Left ventricle myocardium superior (tissue), 1 donor: ENCODE measurements at places on chromosomes 1 and 21. TPM values are rescaled to one million over a fixed set of nuclear protein-coding genes. Genes with fewer than 3 reads are reported as not detected.

The SMIM1 gene
- total RNA-seq: 15.3 TPM

DNA sequence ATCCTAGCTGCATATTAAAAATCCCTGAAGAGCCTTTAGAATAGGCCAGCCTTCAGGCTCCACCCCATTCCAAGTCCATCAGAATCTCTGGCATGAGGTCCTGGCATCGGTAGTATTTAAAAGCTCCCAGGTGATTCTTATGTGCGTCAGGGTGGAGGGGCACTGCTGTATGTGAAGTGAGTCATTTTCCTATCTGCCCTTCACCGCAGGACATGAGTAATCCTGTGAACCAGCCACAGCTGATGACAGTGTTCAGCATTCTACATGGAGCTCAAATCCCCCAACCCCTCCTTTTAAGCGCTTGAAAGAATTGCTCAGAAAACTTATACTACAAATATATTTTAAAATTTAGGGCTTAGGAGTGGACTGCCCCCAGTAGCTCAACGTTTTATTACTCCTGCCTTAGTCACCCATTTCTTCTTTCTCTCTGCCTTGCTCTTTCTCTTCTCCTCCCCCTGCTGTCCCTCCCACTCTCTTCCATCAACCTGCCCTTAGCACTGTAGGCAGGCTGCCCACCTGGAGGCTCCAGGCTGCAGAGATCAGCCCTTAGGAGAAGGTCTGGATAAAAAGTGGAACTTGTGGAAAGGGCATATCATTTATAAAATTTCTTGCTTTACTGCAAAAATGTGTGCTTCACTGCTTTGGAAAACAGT, 73.8 kb upstream of the ZNF281 start:
- DNase-seq: no peak

DNA sequence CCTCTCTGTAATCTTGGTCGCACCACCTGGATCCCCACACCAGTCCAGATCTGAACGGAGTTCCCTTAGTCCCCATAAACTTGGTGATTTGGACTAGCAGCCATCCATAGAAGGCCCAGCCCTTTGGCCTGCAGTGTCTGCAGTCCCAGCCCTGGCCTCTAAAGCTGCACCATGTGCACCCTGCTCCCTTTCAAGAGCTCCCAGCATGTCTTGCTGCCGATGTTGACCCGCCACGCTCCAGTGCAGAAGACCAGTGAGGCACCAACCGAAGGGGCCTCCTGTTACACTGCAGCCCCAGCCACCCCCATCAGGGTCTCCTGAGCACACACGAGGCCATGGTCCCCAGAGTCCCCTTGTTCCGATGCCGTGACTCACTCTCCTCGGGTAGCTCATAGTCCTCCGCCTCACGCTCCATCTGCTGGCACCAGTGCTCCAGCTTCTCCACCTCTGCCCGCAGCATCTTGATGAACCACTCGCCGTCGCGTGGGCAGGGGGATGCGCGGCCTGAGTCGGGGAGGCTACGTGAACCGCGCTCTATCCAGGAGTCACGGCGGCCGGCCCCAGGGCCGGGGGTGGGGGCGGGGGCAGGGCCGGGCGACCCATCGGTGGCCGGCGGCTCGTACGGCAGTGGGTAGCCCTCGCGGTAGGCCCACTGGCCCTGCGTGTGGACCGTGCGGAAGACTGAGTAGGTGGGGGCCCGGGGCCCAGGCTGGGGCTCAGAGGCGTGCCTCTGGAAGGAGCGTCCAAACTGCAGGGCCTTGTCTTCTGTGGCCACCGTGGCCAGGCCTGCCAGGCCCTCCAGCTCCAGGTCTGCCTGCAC, 8.9 kb upstream of the SMIM12 start:
- no peak for DNase-seq

DNA sequence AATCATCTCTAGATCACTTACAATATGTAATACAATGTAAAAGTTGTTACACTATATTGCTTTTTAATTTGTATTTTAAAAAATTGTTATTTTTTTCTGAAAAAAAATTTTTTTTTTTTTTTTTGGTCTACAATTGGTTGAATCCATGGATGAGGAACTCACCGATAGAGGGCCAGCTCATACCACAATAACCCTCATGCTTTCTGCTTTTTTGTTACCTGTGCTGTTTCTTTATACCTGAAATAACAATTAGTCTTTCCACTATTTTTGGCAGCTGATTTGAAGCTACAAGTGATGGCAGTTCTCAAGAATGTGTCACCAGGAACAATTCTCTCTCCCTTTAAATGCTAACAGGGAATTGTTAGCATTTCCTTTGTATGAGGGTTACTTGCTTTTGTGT, 12.0 kb downstream of the SMG7 start:
- no peak for DNase-seq

DNA sequence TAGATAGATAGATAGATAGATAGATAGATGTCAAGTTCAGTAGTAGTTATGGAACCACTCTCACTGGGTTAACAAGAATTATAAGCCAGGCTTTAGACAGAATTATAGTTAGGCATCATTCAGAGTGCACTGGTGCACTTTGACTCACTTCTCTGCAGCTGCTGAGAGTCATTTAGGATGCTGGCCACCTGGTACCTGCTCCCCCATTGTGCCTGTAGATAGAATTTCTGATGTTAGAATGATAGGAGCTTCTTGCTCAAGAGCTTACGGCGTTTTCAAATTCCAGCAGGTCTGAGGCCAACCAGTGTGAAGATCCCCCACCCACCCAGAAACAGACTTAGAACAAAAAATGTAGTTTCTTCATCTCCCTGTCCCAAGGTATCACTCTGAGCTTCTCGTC, 107.8 kb upstream of the HMCN1 start:
- no peak for DNase-seq

DNA sequence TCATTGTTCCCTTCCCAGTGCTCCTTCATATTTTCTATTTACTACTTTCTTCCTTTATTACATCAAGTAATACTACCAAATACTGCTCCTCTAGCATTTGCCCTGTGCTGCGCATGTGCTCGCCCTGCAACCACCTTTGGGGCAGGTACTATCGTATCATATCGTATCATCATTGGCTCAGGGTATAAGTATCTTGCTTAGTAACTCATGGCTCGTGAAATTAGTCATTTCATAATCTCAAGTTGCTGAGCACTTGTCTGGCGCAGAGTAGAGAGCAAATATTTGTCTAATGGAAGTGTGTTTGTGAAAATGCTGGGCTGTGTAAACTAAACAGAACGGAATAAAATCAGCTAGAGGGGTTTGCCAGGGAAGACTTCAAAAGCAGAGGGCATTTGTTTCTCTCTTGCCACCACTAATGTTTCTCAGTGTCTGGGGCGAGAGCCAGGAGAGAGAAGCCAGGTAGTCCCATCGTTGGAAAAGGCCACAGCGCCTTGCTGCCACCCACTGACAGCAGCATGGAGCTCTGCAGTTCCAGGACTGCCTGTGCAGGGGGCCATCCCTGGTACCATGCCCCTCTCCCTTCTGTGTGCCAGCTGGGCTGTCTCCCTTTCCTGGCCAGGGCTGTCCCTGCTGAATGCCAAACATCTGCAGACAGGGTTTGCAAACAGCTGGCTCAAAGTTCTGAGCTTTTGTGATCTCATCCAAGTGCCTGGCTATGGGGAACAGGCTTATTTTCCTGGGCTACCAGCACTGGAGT, 20.0 kb upstream of the CPT2 start:
- peak; percentile 68 for DNase-seq
